ENCODE measurements at places on chromosomes 12 and 14.
A peak's percentile ranks its signal among the peaks of the same experiment; 100 is the strongest.

GRCh38 chr12:27940756-27941402 is 31.7 kb downstream of the PTHLH start:
- DNase-seq = peak; percentile 38

DNA sequence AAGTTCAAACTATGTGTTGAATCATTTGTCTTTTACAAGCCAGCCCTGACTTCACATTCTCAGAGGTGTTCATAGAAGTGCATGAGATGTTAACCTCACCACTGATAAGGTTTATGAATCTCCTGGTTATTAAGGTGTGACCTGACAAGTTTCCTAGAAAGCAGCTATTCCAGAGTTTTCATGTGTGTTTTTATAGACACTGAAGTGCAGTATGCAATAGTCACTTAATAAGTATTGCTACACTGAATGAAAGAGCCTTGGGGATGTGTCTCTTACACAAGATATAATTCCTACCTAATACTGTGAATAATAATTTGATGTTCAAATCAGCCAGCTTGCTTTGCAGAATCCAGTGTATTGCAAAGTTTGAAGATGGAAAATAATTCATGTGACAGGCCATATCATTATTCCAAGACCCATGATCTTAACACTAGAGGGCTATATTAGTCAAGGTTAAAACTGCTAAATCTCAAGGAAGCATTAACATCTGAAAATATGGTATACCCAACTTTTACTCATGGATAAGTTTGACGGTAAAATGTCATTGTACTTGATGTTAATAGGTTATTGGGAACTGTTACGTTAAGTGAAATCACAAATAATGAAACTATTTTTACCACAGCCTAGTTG is 13.0 kb downstream of the SLC25A3 start:
- DNase-seq = no peak

DNA sequence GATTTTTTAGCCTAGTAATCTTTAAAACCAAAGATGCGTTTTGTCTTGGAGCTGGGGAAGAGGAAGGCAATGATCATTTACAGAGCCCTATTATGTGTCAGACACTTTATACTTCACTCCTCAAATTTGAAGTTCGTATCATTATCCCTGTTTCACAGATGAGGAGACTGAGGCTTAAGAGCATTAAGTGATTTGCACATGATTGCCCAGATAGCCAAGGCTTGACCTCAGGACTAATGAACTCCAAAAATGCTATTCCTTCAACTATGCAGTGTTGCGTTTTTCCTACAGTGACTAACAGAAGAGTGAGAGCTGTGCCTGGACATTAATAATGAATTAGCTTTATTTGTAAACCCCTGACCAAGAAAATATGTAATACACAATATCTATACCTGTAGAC is 136.8 kb upstream of the EEA1 start:
- DNase-seq = no peak

DNA sequence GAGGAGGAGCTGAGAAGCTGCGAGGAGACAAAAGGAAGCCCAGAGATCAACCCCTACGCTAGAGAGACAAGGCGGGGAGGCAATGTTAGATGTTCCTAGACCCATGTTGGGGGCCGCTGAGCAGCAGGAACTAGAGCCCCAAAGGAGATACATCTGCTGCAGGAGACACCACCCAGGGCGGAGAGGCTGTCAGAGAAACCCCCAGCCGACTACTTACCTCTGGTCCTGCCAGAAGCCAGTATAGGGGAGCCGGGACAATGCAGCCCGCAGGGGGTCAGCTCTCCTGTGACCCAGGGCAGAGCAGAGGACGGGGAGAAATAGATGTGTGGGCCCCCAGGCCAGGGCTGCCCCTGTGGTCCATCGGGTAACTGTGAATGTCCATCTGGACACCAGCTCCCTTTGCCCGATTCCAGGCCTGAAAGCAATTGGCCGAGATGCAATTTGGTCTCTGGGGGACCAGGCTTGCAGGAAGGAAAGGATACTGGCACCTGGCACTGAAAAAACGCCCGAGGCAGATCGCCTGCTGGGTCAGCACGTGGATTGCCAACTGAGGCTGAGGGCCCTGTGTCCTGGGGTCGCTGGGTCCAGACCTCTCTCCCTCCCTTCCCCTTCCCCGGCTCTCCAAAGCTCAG is 34.9 kb downstream of the SYNE3 start:
- no peak for DNase-seq

GRCh38 chr14:91221270-91221669 is 23.2 kb downstream of the GPR68 start:
- DNase-seq = no peak

- DNase-seq = no peak
Observed at GRCh38 chr12:20757-21156, 45.8 kb upstream of the IQSEC3 start.

GRCh38 chr12:81520064-81520945 is 238.8 kb downstream of the PPFIA2 start:
- DNase-seq = no peak

DNA sequence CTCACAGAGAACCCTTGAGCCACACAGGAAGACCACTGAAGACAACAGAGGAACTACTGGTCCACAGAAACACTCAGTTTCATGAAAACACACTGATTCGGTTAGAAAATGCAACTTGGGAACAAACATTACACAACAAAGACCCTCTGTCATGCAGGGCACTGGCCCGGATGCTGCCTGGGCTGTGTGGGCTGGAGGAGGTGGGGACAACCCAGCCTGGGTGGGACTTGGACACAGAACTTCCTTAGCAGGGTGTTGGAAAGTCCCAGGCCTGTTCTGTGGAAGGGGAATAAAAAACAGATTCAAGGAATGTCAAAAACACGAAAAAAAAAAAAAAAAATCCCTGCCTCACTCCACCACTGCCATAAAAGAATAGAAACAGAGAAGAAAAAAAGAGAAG is 181.0 kb downstream of the MON2 start:
- DNase-seq = no peak

DNA sequence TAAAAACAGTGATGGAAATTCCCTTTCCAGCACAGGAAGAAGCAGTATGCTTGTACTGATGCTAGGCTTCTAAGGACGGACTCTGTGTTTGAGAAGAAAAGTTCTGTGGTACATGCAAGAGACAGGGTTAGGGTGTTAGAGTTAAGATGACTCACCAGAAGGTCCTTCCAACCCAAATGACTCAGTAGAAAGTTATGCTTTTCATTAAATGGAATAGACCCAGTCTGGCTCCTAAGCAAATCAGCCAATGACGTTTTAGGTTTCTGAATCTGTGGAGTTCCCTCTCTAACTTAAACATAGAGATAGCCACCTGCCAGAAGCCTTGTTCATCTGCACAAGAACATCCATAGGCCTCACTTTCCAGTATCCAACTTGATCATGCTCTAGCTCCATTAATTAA is 5.7 kb downstream of the PTHLH start:
- DNase-seq = no peak

GRCh38 chr14:24067133-24068082 is 4.0 kb upstream of the CPNE6 start:
- no peak for DNase-seq

- DNase-seq = no peak
Observed at GRCh38 chr14:74211945-74212580, 27.2 kb upstream of the VSX2 start.

GRCh38 chr12:17992002-17992656 is 97.9 kb downstream of the RERGL start:
- DNase-seq = no peak

DNA sequence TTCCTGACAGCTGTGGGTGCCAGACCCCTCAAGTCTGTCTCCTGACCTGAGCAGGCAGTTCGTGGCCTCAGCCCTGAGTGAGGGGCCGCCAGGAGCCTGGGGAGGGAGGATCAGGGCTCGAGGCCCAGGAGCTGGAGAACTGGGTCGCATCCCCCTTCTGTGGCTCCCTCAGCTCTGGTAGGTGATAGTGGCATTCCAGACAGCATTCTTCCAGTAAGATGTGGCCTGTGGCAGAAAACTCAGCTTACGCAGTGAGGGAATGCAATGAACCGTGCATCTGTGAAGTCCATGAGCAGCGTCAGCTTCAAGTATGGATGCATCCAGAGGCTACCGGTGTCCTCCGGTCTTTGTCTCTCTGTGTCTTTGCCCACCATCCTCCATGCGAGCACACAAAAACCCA is 28.4 kb upstream of the FBRSL1 start:
- DNase-seq = no peak

DNA sequence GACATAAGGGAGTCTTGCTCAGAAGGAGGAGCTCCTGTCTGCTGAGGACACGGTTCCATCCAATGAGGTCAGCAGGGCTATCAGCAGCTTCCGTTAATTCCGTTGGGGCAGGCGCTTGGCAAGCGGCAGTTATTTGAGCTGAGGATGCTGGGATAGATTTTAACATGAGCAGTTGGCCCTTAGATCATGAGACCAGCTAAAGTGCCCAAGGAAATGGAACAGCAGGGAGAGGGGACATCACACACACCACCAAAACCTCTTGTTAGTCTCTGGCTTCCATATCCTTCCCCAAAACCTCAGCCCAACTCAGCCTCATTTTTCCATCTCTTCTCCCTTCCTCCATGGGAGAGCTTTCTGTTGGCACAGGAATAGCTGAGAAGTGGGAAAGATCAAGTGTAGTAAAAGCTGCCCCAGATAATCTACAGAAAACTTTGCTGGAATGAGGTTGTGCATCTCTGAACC is 138.7 kb upstream of the PZP start:
- DNase-seq = no peak

DNA sequence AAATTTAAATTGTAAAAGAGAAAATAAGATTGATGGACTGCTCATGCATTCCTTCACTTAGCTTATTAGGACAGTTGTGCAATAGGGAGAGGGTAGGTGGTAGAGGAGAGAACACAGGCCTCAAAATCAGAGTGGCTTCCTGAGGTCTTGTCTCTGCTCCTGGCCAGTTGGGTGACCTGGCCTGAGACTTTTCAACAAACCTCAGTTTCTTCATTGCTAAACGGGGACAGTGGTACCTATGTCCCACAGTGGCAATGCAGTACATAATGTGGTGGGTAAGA is 2.6 kb downstream of the MAP3K12 start:
- DNase-seq = no peak

DNA sequence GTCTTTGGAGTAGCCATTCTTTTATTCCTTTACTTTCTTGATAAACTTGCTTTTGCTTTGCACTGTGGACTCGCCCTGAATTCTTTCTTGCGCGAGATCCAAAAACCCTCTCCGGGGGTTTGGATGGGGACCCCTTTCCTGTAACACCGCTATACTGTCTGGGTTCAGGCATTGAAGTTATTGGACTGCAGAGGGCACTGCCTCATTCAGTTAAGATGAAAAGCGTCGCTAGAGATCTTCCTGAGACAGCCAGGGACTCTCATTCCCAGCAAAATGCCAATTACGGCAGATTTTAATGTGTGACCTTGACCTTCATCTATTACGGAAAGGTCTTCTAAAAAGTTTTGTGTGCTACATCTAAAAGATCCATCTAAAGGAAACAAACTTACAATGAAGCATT is 17.3 kb upstream of the RIMKLB start:
- no peak for DNase-seq

- no peak for DNase-seq
Observed at GRCh38 chr14:103008768-103009357, 48.5 kb downstream of the CDC42BPB start.

- DNase-seq = no peak
Observed at GRCh38 chr14:62674563-62675237, 370.6 kb downstream of the KCNH5 start.

GRCh38 chr14:31745741-31746140 is 184.5 kb downstream of the NUBPL start:
- DNase-seq = no peak

DNA sequence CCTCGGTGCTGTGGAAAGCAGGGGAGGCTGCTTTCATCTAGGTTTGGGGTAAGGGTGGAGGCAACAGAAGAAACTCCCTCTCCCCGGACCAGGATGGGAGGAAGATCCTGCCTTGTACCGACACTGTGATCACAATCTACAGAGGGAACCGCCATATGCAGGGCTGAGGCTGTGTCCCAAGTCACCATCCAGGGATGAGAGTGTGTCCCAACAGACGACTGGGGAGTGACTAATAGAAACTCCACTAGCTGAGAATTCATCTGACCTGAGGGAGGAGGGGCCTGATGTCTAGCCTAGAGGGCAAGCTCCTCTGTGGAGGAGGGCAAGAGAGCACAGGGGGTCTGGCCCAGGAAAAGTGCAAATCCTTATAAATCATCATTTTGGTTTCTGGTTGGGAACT is 172.4 kb downstream of the CALM1 start:
- DNase-seq = no peak

DNA sequence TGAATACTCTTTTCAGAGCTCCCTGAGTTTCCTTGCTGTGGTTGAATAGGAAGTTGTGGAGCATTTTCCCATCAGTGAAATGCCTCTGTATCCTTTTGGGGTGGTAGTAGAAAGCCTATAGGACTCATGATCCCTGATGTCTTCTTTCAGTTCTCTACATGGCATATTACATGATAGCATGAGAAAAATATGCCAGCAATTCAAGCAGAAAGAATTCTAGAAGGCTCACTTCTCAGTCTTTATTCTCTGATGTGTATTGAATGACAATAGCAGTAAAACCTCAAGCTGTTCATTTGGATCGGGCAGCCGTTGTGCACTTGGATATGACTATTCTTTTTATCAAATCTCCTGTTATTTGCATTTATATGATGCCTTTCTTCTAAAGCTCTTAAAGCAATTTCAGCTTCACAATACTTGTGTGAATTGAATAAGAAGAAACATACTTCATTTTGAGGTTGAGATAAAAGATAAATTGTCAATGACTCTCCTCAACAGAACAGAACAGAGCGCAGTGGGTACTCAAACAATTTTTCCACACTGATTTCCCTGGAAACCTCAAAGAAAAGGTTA is 251.5 kb upstream of the FBXO33 start:
- no peak for DNase-seq

DNA sequence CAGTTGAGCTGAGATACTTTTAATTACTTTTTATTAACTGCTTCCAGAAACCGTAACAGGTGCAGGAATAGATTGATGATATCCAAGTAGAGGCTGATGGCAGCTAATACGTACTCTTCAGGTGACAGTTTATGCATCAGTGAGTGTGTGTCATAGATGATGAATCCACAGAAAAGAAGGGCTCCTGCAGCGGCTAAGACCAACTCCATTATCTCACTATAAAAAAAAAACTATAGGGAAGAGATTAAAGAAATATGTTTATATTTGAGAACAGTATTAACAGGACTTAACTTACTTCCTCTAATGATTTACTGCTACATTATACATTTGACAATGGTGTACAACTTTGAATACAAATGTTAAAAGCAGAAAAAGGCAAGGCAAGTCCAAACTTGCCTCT is 7.4 kb upstream of the LLPH start:
- no peak for DNase-seq

- DNase-seq = no peak
Observed at GRCh38 chr14:76313303-76313702, 62.6 kb upstream of the ESRRB start.

GRCh38 chr12:23099104-23099503 is 474.1 kb downstream of the ETNK1 start:
- no peak for DNase-seq

GRCh38 chr12:96396209-96396608 is 4.0 kb downstream of the CDK17 start:
- DNase-seq = no peak

DNA sequence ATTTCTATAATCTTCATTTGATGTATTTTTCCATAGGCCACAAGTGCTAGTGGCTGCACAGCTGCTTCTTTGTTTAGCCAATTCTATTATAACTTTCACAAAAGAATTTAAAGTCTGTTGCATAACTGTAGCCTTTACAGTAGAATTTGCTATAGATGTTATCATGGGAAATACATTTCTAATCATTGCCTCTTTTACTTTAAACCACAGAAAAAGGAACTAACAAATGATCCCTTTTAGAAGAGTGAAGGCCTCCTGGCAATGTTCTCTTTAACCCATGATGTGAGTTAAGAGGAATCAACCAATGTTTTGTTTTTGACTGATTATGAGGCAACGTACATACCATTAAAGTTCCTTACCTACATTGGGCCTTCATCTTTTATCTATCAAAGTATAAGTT is 68.8 kb downstream of the RPL10L start:
- no peak for DNase-seq
